Hippocampal formation (tissue), 2 donors: ENCODE measurements at places on chromosomes 6 and 20.

GRCh38 chr6:129725341-129725740 is 15.4 kb upstream of the ARHGAP18 start:
- no peak for DNase-seq

DNA sequence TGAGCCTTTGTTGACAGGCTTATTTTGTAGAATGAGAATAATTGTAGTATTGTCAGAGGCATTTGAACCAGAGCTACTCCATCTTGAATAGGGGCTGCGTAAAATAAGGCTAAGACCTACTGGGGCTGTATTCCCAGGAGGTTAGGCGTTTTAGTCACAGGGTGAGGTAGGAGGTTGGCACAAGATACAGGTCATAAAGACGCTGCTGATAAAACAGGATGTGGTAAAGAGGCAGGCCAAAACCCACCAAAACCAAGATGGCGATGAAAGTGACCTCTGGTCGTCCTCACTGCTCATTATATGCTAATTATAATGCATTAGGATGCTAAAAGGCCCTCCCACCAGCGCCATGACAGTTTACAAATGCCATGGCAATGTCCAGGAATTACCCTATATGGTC is 82.7 kb downstream of the PFDN4 start:
- no peak for DNase-seq

- DNase-seq: no peak
Observed at GRCh38 chr6:13907001-13907350, 17.8 kb upstream of the RNF182 start.

DNA sequence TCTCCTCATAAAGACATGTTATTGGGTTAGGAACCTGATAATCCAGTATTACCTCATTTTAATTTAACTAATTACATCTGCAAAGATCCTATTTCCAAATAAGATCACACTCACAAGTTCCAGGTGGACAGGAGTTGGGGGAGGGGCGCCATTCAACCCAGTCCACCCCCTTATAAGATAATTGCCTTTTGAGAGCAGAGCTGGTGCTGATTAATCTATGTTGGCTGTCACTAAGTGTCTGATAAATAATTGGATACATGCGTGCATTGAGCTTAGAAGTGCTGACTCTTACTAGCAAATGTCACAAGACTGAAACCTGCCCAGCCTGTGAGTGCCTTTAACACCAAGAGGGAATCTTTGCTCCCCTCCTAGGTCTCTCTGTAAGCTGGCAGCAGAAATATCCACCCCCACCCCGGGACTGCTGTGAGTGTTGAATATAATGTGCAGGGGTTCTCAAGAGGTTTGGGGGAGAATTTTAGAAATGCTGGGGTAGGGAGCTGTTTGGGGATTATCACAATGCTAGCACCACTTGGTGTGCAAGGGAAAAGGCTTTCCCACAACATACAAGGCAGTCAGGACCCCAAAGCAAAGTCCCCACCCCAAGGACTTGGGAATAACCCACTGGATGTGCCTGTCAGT is 87.5 kb downstream of the ANKRD60 start:
- no peak for DNase-seq

DNA sequence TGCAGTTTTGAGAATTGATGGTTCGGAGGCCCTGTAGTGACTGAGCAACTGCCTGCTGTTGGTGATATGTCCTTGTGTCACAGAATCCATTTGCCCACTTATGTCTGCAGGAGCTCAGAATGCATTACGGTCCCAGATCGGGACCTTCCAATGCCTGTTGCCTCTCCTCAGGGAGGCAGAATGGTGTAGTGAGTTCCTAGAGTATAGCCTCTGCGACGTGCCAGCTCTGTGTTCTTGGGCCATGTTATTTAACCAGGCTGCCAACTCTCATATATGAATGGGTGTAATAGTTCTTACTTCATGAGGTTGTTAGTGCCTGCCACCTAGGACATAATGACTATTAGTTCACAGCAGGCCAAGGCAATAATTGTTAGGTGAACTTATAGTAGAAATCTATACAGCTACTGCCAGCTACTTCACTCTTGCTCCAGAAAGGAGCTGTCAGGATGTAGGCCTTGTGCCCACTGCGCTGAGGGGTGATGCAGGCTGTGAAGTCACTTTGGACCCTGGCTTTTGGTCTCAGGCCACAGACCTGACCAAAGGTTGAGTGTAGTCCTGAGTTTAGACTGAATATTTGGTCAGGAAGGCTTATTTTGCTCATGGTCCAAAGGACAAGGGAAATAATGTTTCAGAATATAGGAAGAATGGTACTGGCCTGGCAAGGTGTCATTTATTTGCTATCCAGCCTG is 82.1 kb downstream of the ASXL1 start:
- no peak for DNase-seq

DNA sequence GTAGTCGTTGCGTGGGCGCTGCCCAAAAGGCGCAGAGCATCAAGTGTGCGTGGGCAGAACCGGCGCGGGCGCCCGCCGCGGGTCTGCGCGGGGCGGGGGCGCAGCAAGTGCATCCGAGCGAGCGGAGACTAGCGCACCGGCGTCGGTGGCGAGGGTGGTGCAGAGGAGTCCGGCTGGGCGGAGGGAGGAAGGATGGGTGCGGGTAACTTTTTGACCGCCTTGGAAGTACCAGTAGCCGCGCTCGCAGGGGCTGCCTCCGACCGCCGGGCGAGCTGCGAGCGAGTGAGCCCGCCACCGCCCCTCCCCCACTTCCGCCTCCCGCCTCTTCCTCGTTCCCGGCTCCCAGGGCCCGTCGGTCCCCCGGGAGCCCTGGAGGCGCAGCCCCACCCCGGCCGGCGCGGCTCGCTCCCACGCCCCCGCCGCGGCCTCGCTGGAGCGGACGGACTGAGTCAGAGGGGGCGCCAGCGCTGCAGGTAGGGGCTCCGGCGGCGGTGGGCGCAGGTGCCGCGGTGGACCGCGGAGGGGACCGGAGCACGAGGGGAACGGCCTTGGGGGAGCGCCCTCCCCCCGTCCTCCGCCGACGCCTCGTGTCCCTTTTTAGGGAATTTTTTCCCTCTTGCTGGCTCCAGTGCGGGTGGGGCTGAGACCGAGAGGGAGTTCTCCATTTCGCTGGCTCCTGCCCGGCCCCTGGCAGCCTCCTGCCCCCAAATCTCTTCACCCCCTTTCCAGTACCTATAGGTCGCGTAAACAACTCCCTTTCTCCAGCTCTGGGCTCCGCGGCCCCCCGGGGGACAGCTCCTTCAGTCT is 1.6 kb upstream of the DBNDD2 start:
- peak; percentile 35 for DNase-seq

DNA sequence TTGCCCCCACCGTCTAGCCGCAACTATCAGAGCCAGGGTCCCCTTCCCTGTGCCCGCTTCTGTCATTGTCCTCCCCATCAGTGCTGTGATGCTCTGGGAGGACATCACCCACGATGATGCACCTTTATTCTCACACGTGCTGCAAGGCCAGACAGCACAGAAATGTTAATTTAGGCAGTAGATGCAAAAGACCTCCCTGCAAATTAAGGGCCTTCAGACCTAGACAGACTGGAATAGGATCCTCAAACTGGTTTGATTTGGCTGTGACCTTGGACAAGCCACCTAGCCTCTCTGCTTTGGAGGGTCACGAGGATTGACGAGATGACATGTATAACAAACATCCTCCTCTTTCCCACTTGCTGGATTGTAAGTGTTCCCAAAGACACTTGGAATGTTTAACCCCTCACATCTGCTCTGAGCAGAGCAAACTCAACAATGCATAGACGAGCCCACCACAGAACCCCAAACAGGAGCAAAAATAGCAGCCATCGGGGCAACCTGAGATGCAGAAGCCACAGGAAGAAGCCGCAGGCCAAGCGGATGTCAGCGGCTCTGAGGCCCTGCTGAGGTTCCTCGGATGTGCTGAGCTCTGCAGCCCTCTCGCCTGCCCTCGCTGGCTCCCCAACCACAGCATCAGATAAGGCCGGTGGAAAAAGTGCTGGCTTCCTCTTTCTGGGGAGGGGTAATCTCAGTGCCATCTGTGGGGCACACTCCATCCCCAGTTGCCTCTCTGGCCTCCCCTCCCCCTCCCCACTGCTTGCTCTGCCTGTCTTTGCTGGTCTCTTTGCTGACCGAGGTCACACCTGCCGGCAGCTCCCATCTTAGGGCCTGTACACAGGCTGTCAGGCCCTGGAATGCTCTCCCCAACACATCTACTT is 35.3 kb downstream of the TOX2 start:
- no peak for DNase-seq

DNA sequence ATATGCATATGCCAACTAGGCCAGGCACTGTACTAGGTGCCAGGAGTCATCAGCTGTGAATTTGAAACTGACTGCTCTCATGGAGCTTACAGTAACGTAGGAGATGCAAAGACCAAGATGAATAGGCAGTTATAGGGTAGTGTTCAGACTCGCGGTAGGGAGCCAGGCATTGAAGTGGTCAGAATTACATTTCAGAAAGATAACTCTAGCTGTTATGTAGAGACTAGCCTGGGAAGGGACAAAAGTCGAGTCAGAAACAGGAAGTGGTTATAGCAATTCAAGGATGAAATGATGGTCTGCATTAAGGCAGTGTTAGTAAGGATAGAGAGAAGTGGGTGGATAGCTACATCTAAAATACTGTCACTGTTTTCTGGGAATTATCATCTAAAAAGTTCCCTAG is 56.6 kb downstream of the PCMT1 start:
- no peak for DNase-seq

DNA sequence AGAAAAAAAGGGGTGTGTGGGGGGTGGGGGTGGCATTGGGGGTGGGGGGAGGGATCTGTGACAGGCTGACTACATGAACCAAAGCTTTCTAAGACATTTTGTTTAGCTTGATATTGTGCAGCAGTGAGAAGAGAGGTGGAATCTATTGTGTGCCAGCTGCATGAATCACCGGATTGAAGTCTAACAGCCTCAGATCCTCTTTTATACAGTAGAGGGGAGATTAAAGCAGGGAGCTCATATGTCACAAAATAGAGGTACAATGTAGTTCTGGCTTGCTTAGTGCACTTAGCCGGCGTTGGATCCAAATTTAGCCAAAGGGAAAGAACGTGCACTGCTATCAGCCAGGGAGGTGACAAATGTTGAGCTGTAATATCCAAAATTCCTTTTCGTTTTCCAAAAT is 404.2 kb upstream of the CITED2 start:
- no peak for DNase-seq

DNA sequence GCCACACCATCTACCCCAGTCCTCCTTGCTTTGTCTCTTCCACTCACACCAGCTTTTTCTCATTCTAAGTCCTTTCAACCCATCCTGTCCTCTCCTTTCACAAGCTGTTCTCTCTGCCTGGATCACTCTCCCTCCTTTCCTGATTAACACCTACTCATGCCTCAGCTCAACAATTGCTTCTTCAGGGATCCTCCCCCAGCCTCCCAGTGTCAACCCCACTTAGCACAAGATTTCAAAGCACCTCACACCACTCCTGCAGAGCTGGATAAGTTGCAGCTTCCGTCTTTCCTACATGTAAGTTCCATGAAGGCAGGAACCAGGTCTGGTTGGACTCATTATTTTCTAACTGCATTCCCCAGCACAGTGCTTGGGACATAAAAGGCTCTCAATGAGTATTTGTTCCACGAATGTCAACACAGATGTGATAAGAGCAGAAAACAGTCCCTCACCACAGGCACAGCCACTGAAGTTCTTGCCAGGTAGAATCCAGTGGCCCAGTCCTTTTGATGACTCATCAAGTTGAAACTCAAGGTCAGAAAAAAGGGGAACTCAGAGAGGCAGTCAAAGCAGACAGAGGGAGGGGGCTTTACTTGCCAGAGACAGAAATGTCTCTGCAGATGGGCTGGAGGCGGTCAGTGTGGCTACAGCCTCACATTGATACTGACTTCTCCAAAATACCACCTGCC is 193.4 kb upstream of the PRDM1 start:
- no peak for DNase-seq

DNA sequence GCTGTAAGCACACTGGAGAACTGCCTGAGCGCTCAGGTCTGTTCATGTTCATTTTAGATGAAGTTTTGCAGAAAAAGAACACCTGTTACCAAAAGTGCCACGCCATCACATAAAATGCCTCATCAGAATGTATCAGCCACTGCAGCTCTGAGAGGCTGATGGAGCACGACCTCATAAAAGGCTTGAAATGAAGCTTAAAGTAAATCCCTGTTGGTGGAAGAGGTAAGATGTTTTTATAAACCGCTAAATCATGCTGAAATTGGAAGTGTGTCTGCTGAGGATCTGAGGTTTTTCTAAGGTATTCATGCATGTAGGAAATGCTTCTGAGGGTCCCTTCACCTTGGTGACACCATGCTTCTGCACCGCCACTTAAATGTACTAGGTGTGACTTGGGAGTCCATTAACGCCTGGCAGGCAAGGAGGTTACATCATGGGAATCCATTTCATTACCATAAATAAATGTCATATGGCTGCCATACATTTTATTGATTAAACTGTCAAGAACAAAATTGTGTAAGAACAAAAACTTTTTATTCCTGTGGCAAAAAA is 363.1 kb upstream of the AGPAT4 start:
- no peak for DNase-seq

- no peak for DNase-seq
Observed at GRCh38 chr6:30882204-30882758, 2.0 kb upstream of the DDR1 start.

GRCh38 chr20:24574797-24575196 is 105.4 kb downstream of the SYNDIG1 start:
- no peak for DNase-seq
